ENCODE measurements at places on chromosomes 1 and 21.

GRCh38 chr1:44949286-44949685 lies 37.1 kb downstream of the EIF2B3 start:
- DNase-seq = no peak

GRCh38 chr1:215018555-215018954 lies 64.0 kb upstream of the KCNK2 start:
- DNase-seq = no peak

GRCh38 chr21:39688010-39688409 lies 57.0 kb upstream of the IGSF5 start:
- DNase-seq = no peak

- no peak for DNase-seq
Measured at GRCh38 chr21:42618707-42619102, 34.7 kb upstream of the PDE9A start.

- no peak for DNase-seq
Measured at GRCh38 chr1:109304226-109304920, 2.4 kb downstream of the MYBPHL start.

GRCh38 chr1:40519517-40519916 lies 10.9 kb downstream of the EXO5 start:
- no peak for DNase-seq

- DNase-seq = no peak
Measured at GRCh38 chr1:197356723-197357533, 88.9 kb downstream of the CRB1 start.

- DNase-seq = no peak
Measured at GRCh38 chr1:241964550-241965282, 7.1 kb downstream of the BECN2 start.

- DNase-seq = no peak
Measured at GRCh38 chr1:25040122-25040685, 110.1 kb upstream of the RUNX3 start.

Measured in activated CD8-positive, alpha-beta memory T cell treated with anti-CD3 and anti-CD28 coated beads for 48 hours (primary cell).